ENCODE measurements at places on chromosomes 4 and X.

GRCh38 chr4:158816955-158817354 is 48.1 kb downstream of the FNIP2 start:
- DNase-seq = no peak

- DNase-seq = no peak
These were observed 435.7 kb upstream of the FMR1 start for GRCh38 chrX:147476008-147476407.

DNA sequence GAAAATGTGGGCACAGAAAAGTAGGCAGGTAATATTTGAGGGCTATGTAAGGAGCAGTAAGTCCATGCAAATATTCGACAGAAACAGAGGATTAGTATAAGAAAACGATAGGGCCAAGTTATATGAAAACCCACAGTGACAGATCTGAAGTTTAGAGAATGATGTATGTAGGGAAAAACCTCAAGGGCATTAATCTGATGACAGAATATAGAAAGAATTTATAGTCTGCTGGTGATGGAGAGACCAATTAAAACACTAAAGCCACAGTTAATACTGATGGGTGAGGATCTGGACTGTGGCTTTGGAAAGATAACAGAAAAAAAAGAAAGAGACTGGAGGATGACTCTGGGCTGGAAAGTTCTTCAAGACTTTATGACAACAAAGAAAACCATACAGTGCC is 169.7 kb downstream of the PALLD start:
- no peak for DNase-seq

DNA sequence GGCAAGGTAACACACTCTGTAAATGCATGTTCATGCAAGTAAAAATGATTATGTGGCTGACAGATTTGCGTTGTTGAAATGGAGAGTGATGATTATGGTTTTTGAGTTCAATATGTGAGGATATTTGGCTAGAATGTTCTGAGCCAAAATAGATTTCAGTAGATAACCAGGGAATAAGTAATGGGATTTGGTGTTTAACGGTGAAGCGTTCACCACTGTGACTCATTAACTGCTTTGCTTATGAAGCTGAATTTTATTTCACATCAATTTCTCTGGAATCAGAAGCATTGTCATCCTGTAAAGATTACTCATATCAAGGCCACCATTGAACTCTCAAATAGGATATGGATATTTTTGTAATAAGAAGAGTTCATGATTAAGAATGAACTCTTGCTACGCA is 11.7 kb downstream of the AFP start:
- DNase-seq = no peak

DNA sequence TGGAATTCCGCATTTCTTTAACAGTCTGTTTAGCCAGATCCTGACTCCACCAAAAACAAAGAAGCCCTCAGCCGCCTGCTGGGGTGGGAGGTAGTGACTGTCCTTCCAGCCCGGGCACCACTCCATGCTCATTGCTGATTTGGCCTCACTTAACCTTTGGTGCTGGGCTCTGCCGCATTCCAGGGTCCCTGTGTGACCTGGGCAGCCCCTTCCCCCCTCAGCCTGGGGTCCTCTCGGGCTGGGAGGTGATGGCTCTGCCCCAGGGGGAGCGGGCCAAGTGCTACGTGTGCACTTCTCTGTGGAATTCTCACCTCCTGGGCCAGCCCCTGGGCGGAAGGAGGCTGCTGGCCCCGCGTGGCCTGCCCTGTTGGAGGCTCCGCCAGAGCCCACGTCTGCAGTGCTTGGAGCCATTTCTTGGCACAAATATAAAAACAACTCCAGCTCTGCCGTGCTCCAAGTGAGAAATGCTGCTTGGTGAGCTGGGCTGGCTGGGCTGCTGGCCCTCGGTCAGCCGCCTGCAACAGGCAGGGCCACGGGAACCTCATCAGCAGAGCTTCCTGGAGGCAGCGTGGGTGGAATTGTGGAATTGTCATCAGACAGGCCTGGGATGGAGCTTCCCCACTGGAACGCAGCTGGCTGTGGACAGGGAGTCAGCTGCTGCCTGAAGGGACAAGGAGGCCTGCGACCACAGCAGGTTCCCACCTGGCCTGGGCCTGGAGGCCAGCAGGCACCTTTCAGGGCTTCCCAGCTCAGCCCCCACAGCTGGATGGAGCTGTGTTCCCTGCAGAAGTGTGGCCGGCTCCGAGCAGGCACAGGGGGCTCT is 66.0 kb downstream of the TRMT44 start:
- DNase-seq = no peak

GRCh38 chr4:120948382-120948781 is 25.9 kb upstream of the PRDM5 start:
- no peak for DNase-seq

GRCh38 chr4:160869899-160870298 is 1293.9 kb downstream of the FSTL5 start:
- DNase-seq = no peak

Data from NCI-H1436 treated with DMSO at 0.1 percent for 48 hours (cell line).